Progenitor cell of endocrine pancreas (in vitro differentiated cells): ENCODE measurements at places on chromosomes 2 and 18. TPM values are rescaled to one million over a fixed set of nuclear protein-coding genes. Genes with fewer than 3 reads are reported as not detected.

DNA sequence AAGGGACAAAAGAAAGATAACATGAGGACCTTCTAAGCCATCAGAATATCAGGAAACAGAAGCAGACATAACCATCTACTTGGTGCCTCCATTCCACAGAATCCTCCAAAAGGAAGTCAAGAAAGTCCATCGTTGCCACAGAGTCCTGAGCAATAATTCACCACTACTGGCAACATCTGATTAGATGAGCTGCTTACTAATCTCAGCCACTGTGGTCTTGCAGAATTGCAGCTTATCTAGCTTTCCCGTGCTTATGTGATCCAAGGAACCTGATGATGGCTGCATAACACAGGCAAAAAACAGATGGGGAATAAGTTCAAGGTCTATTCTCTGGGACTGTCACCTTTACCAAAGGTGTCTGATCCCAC is 278.5 kb downstream of the AFF3 start:
- DNase-seq = no peak
- no peak overlapping the region for H3K4me3 ChIP-seq
- no peaks in the 10 kb centered on the region for H3K36me3 ChIP-seq
- peaks cover 5% of the 10 kb centered on the region for H3K27me3 ChIP-seq

DNA sequence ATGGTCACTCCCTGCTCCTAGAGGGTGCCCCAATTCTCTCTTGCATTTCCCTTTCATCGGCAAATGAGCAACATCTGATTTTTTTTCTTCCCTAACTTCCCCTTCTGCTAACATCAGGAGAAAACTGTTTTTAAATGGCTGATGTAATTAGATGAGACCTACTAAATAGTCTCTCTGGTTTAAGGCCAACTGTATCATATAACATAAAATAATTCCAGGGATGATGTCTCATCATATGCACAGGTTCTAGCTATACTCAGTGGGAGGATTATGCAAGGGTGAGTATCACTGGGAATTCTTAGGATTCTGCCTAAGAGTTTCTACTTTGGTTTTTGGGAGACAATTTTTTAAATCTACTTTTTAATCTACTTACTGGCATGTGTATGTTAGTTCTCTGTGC is 193.4 kb downstream of the PARD3B start:
- DNase-seq = no peak
- H3K27ac ChIP-seq = no peak overlapping the region
- no peak overlapping the region for H3K4me3 ChIP-seq
- H3K27me3 ChIP-seq = no peaks in the 10 kb centered on the region

DNA sequence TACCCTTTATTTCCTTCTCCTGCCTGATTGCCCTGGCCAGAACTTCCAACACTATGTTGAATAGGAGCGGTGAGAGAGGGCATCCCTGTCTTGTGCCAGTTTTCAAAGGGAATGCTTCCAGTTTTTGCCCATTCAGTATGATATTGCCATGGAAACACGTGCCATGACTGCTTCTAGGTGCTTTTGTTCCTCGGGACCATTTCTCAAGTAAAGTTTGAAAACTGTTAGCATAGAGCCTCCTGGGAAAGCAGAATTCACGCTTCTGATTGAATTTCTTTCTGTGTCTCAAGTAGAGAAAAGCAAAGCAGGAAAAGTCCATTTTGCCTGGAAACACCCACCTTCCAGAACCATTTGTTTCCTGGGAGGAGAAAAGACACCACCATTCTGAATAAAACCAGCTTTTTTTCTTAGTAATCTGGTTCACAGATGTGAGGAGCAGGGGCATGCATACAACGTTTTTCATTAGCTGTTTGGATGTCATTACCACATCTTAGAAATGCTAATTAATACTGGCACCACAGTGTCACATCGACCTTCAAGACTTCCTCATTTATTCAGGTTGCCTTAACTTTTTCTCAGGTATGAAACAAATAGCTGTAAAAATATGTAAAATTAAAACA is 39.0 kb upstream of the ZBTB14 start:
- H3K4me1 ChIP-seq = no peaks in the 10 kb centered on the region
- no peaks in the 10 kb centered on the region for H3K36me3 ChIP-seq

- no peak for DNase-seq
- H3K4me1 ChIP-seq = peaks cover 27% of the 10 kb centered on the region
- H3K27me3 ChIP-seq = peaks cover 3% of the 10 kb centered on the region
- no peak overlapping the region for H3K4me3 ChIP-seq
- peaks cover 4% of the 10 kb centered on the region for H3K36me3 ChIP-seq
These were observed 164.2 kb downstream of the VAPA start for GRCh38 chr18:10077986-10078385.

GRCh38 chr18:46160050-46160798 is 56.0 kb downstream of the HAUS1 start:
- H3K4me1 ChIP-seq = no peaks in the 10 kb centered on the region
- no peak for DNase-seq
- H3K4me3 ChIP-seq = no peak overlapping the region
- peaks cover 2% of the 10 kb centered on the region for H3K36me3 ChIP-seq

GRCh38 chr2:238682536-238682935 is 165.3 kb upstream of the TWIST2 start:
- H3K27ac ChIP-seq = no peak overlapping the region
- H3K27me3 ChIP-seq = peaks cover 26% of the 10 kb centered on the region
- DNase-seq = no peak
- no peaks in the 10 kb centered on the region for H3K4me1 ChIP-seq
- no peak overlapping the region for H3K4me3 ChIP-seq

GRCh38 chr2:134148172-134148571 is 105.7 kb upstream of the MGAT5 start:
- no peaks in the 10 kb centered on the region for H3K27me3 ChIP-seq
- peaks cover 6% of the 10 kb centered on the region for H3K36me3 ChIP-seq
- H3K4me1 ChIP-seq = peaks cover 30% of the 10 kb centered on the region
- DNase-seq = no peak

Gene TMEM182
- 6.4 and 8.1 TPM in 2 replicates for total RNA-seq

Gene GPR55
- not detected in 2 replicates for total RNA-seq

Gene SERPINB2
- not detected in 2 replicates for total RNA-seq
